ENCODE measurements at places on chromosomes 4 and X.

DNA sequence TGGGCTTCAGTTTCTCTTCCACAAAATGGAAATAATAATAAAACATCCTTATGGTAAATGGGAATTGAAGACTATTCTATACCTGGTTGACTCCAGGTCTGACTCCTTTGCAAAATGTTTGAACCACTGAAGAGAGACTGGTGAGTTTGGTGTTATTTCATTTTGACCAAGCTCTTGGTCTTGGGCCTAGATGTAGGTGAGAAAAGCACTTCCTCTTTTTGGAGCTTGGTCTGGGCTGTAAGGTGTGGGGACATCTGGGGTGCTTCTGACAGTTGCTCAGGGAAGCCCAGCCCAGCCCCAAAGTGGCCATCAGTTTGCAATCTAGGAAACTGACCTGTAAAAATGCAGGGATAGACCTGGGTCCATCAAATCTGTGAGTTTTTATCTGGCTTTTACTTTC lies 26.8 kb upstream of the SOD3 start:
- DNase-seq, result no peak

DNA sequence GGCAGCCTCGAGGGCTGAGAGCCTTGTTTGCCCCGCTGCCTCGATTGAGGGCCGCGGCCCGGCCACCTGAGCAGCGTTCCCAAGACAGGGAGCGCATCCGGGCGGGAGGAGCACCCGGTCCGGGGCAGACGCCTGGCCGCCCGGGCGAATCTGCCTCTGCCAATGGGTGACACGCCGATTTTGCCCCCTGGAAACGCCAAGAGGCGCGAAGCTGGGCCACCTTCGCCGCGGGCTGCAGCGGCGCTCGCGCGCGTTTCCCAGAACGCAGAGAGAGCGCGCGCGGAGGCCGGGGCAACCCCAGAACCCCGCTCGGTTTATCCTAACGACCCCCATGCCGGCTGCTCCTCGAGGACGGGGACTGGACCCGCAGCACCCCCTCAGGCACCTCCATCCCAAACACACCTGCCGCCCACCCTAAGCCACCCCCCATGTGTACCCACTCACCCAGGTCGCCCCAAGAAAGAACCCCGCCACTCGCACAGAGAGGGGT lies 575 bp downstream of the MAP7D2 start:
- DNase-seq, result no peak

- DNase-seq, result no peak
Observed at GRCh38 chr4:152464030-152464823, 71.7 kb downstream of the FBXW7 start.

GRCh38 chrX:119189595-119189994 lies 46.5 kb upstream of the PGRMC1 start:
- no peak for DNase-seq

DNA sequence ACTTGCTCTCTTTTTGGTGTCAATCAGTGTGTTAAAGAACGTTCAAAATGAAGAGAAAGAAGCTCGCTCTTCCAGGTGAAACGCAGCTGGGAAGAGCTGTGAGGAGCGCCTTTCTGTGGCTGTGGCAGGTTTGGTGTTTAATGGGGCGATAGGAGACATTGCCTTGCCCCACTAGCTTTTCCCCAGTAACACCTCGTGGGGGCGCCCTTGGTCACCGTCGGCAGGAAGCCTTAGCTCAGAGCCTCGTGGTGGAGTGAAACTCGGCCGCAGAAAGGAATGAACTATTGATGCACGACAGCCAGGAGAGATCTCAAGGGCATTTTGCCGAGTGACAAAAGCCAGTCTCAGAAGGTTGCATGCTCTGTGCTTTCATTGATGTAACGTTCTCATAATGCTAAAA lies 65.1 kb downstream of the GPR143 start:
- no peak for DNase-seq

- no peak for DNase-seq
Observed at GRCh38 chrX:24646745-24647182, 383 bp downstream of the PCYT1B start.

DNA sequence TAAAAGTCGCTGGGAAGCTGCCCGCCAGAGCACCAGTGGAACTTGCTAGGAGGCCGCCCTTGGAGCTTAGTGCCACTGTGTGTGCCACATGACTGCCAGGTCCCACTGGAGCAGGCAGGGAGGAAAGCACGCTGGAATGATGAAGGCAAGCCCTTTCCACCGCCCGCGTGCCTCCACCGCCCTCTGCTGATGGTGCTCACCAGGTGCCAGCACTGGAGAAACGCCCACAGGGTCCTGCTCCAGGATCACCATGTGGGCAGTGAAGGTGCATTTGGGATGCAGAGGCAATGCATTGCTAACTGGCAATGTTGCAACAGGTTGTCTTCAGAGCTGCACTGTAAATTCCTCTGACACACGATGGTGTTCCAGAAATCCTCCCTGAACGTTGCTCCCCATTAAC lies 76.3 kb downstream of the SHROOM2 start:
- no peak for DNase-seq

All from cerebellar nuclear complex (tissue), 1 donor.